ENCODE measurements at places on chromosomes 4 and X. TPM values are rescaled to one million over a fixed set of nuclear protein-coding genes. Genes with fewer than 3 reads are reported as not detected.

- no peak for DNase-seq
Measured at GRCh38 chr4:48149827-48150370, 15.8 kb upstream of the TXK start.

Gene AKAP14
- 2.5 TPM for total RNA-seq

DNA sequence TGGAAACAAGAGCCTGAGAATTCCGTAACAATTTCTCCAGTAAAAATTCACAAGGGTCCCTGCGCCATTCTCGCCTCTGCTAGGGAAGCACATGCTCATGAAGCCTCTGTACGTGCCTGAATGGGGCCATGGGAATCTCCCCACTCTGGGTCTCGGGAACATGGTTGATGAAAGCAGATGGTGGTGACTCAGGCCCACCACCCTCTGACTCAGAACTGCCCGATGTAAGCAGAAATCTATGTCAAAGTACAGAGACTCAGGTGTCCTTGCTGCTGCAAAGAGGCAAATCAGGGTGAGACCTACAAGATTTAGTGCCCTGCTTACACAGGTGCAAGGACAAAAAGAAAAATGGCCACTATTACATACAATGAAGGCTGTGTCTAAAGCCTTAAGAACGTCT lies 65.0 kb downstream of the SCD5 start:
- no peak for DNase-seq

GRCh38 chr4:147547314-147548056 lies 66.6 kb downstream of the EDNRA start:
- no peak for DNase-seq

GRCh38 chr4:137129441-137129840 lies 402.9 kb downstream of the PCDH18 start:
- DNase-seq, result no peak

- peak; percentile 49 for DNase-seq
Measured at GRCh38 chrX:108699368-108699767, 37.0 kb downstream of the IRS4 start.

DNA sequence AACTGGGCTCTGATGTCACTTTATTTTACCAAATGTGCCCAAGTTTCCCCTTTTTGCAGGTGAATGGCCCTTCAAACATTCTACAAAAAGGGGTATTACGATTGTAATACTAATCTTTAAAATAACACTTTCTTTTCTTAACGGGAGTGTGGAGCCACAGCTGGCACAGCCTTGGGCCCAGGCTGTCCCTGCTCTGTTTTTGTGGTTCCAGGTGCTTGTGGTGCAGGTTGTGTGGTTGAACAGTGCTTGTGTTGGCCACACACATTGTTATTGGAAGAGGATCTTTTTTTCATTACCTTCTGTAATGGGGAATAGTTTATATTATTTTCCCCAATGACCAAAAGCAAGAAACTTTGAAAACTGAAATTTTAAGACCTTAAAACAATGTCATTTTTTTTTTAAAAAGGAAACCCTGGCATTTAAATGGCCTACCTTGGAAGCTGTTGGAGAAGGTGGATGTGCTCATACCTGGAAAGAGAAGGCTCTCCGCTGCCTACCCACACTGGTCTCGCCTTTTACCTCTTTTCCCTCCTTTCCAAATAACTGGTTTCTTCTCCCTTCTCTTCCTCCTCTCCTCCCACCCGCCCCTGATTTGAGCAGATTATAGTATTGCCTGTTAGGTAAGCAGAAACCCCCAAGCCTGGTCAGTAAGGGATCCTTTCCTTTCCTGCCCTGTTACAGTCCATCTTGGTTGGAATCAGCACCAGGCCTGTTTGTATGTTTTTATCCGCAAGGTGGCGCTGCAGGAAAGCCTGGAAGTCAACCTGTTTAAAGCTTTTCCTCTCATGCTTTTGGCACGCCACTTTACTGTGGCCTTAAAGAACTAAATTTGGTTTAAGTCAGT lies 28.6 kb downstream of the HADH start:
- DNase-seq, result peak; percentile 88

Gene GAGE2A
- total RNA-seq, result not detected

GRCh38 chr4:42915484-42915883 lies 23.0 kb downstream of the GRXCR1 start:
- DNase-seq, result no peak

GRCh38 chrX:24703185-24703494 lies 9.4 kb downstream of the POLA1 start:
- no peak for DNase-seq

GRCh38 chrX:46587753-46588171 lies 14.2 kb downstream of the CHST7 start:
- DNase-seq, result no peak

Gene OPHN1
- 3.8 TPM for total RNA-seq

GRCh38 chr4:121998024-121998423 lies 46.2 kb upstream of the TRPC3 start:
- DNase-seq, result peak; percentile 63

- no peak for DNase-seq
Measured at GRCh38 chr4:129246145-129246544, 150.2 kb downstream of the C4orf33 start.

Gene CEP44
- total RNA-seq, result 20.4 TPM

- DNase-seq, result no peak
Measured at GRCh38 chr4:77268108-77268507, 111.1 kb downstream of the CCNG2 start.

DNA sequence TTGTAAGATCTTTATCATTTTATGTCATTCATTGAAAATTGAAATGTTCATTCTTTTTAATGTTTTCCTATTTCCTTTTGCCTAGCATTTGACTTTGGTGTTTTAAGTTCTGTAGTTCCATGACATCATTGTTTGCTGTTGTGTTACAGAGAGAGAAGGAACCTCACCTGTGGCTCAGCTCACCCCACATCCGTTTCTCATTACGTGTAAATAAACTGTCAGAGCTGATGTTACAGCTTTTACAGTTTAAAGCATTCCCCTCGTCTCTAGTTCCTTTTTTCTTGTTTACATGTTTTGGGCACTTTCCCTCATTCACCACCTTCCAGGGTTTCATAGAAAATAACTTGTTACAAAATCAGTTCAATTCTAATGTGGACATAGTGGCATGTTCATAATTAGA lies 137.2 kb downstream of the FNIP2 start:
- DNase-seq, result no peak

- no peak for DNase-seq
Measured at GRCh38 chr4:148854203-148854602, 412.0 kb upstream of the NR3C2 start.

DNA sequence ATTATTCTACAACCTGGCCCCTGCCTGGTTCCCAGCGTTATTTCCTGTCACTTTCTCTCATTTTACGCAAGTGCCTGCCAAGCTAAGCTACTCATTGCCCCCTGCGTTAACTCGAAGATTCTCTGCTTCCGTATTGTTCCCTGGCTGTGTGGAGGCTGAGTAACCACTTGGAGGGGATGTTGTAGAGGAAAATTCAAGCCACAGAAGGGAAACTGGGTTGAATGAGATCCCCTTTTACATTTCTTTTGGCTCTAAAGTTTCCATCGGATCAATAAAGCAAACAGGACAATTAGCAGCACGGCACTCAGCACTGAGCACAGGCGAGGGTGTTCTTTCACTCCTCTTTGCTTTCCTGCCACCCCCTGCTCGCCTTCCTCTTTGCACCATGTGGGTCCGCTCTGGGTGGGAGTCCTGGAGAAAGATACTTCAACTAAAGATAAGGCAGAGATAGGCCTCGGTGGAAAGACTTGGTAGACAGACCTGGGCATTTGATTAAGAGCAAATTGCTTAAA lies 4.2 kb upstream of the TMSB4X start:
- DNase-seq, result peak; percentile 70

Gene TCEAL1
- 10.9 TPM for total RNA-seq

- DNase-seq, result no peak
Measured at GRCh38 chrX:41153957-41154356, 68.7 kb downstream of the USP9X start.

DNA sequence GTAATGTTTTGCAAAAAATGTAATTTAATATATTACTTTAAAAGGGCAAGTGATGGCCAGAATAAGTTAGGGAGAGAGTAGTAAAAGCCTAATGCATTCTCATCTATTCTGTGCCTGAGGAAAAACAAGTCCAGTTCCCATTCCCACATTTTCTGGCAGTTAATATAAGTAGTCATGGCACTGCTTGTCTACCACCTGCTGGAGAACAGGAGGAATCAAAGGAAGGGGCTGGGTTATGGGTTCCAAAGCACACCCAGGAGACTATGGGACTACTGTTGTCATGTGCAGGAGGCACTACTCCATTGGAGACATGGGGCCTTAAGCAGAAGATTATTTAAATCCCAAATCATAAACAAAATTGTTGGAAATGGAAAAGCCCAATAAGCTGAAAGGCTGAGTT lies 2618.6 kb downstream of the ARAP2 start:
- peak; percentile 38 for DNase-seq

- no peak for DNase-seq
Measured at GRCh38 chr4:101987623-101988243, 197.2 kb downstream of the BANK1 start.

Gene TXK
- total RNA-seq, result 0.50 TPM

Gene TMEM35A
- 5.8 TPM for total RNA-seq

GRCh38 chrX:136130931-136131833 lies 16.2 kb upstream of the FHL1 start:
- DNase-seq, result no peak

DNA sequence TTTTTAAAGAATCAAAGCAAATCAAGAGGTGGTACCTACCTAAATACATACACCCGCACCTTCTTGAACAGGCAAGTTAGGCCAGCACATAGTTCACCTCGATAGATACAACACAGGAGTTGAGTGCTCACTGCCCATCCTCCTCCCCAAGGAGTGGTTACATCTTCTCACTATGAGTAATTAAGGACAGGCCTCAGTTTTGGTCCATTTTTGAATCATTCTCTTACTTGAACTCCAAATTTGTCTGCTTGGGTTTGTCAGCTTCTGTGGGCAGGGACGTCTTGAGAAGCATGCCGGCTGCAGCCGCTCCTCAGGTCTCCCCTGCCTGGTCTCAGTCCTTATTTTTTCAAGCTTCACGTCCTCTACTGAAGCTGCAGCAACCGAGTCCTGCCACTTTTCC lies 190.6 kb upstream of the RBPJ start:
- no peak for DNase-seq

DNA sequence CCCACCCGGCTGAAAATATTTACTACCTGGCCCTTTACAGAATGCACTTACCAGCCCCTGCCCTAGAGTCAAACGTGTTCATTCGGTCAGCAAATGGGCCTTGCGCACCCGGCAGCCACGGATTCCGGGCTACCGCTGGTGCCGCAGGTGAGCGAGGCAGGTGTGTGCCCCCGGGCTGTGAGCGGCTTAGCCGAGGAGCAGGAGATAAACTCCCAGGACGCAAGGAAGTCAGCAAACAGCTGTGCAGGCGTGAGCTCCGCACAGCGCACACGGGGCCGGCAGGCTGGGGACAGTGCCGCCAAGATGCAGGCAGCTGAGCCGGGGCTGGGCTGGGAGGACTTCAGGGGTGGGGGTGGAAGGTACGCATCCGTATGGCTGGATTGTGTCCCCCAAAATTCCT lies 211.2 kb upstream of the PSAPL1 start:
- DNase-seq, result no peak

- DNase-seq, result no peak
Measured at GRCh38 chr4:32460972-32461371, 1740.8 kb downstream of the PCDH7 start.

DNA sequence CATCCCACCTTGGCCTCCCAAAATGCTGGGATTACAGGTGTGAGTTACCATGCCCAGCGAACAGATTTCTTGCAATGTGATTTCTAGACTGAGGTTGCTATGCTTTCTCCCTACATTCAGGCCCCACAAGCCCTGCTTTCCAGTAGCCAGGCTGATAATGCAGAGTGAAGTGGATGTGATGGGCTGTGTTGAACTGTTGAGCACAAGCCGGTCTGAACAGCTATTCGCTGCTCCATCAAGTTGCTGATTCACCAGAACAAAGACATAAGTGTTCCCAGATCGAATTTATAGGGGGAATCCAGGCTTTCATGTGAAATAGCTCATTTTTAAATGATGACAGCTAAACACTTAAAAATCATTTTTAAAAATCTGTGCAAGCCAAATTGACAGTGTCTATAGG lies 8.0 kb downstream of the NIPAL1 start:
- DNase-seq, result no peak

Gene GAGE12J
- not detected for total RNA-seq

DNA sequence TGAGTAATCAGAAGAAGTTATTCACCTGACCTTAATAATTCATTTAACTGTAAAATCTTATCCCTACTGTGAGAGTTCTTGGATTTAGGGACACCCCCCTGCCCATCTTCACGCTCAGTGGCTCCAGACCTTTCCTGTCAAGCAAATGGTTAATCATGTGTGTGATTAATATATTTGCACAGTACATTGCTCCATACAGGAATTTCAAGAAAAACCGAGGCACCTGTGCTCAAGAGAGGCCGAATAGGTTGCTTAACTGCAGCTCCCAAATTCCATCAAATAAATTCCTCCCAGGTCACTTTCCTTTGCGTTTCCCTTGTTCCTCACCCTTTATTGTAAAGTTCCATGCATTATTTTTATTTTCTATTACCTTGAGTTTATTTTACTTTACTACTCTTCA lies 119.5 kb downstream of the STOX2 start:
- DNase-seq, result no peak

Gene SULT1B1
- not detected for total RNA-seq

Gene CCDC120
- total RNA-seq, result 6.8 TPM

- no peak for DNase-seq
Measured at GRCh38 chr4:127113844-127114362, 518.9 kb upstream of the INTU start.

GRCh38 chr4:7736436-7737267 lies 203.0 kb downstream of the AFAP1 start:
- no peak for DNase-seq

DNA sequence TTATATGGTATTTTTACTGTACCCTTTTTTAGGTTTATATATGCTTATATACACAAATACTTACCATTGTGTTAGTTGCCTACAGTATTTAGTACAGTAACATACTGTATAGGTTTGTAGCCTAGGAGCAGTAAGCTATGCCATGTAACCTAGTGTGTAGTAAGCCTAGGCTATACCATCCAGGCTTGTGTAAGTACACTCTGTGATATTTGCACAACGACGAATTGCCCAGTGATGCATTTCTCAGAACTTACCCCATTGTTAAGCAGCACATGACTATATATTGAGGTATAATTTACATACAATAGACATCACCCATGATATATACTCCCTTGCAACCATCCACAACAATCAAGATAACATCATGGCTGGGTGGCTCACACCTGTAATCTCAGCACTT lies 40.1 kb downstream of the STAG2 start:
- no peak for DNase-seq

Gene SLC4A4
- total RNA-seq, result 2.3 TPM

GRCh38 chr4:41935652-41936021 lies 408 bp downstream of the TMEM33 start:
- no peak for DNase-seq

- DNase-seq, result no peak
Measured at GRCh38 chr4:186040316-186040715, 28.6 kb upstream of the TLR3 start.

GRCh38 chrX:155086202-155086840 lies 15.0 kb downstream of the BRCC3 start:
- DNase-seq, result peak; percentile 72

Gene OPN1MW3
- not detected for total RNA-seq

Gene NHSL2
- total RNA-seq, result 9.5 TPM

DNA sequence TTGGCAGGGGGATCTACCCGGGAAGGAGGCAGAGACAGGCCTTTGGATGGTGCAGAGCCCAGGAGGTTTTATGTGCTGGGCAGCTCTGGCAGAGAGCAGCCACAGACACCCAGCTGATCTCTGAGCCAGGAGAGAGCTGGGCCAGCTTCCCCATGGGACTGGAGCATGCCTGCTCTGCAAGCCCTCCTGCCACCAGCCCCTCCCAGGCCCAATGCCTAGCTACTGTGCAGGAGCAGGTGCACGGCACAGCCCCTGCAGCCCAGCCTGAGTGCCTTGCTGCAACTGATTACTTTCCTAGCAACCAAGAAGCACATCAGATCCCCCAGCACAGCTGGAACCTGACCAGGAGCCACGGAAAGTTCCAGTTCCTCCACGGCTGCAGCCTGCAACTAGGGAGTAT lies 57.8 kb upstream of the BEND2 start:
- no peak for DNase-seq

All from GM23338 (cell line).